Left cardiac atrium (tissue), 4 donors: ENCODE measurements at places on chromosomes 12 and 14. TPM values are rescaled to one million over a fixed set of nuclear protein-coding genes. Genes with fewer than 3 reads are reported as not detected.

SLC22A17 gene
- total RNA-seq: 31.4 TPM

ESPL1 gene
- 1.3 TPM for total RNA-seq

HSP90AA1 gene
- 395 TPM for total RNA-seq

CARMIL3 gene
- total RNA-seq: 0.08 TPM

TSHR gene
- total RNA-seq: not detected

TEX52 gene
- not detected for total RNA-seq

SVOP gene
- 0.10 TPM for total RNA-seq

MMP19 gene
- total RNA-seq: 23.3 TPM

TULP3 gene
- 12.5 TPM for total RNA-seq

RNASE2 gene
- total RNA-seq: 3.8 TPM

TROAP gene
- not detected for total RNA-seq

SCN8A gene
- 0.21 TPM for total RNA-seq

SLIRP gene
- 144 TPM for total RNA-seq

KRT85 gene
- not detected for total RNA-seq
